ENCODE measurements at places on chromosomes 6 and 20.

DNA sequence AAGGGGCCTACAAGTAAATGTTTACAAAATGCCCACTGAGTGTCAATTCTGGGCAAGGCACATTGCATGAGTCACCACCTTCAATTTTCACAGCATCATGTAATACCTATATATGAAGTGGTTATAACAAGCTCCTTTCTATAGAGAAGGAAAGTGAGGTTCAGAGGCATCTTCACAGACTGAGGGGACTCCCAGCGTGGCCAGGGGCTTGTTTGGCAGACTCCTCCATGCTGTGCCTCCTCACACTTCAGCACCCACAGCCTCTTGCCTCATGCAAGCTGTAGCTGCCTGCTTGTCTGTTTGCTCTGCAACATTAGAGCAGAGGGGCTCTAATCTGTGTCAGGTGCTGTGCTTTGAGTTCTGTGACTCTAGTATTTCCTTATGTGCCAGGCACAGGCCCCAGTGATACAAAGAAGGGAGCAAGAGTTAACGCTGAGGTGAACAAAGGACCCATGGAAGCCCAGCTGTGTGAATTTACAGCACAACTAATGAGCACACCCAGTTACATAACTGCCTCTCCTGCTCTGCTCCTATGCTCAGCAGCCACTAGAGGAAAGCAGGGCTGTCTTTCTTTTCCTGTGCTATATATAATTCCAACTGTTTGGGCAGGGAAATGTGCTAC, 72.3 kb downstream of the ZHX3 start:
- DNase-seq: no peak

DNA sequence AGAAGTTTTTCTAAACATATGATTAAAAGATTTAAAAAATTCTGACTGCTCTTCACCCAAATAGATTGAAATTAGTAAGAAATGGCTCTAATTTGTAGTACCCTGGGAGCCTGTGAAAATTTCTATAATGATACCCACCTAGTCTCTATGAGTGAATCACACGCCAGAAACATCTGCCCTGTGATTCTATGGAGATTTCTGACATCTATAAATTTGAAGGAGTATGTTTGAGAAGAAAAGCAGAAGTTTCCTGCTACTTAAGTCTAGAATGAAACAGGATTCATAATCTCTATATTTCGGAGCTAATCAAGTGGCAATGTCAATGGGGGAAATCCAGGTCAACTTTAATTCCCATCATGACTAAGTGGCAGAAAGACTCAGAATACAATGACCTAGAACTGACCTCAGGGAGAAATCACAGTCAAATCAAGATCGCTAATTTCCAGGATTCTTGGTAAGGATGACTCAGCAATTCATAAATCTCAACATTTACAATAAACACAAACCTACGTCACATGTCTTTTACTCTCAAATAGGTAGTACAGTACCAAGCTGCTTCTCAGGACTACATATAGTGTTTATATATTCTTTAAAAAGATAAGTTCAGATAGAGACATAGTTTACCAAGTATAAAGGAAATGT, 186.2 kb upstream of the TNFAIP3 start:
- no peak for DNase-seq

- DNase-seq: no peak
Observed at GRCh38 chr20:35571555-35571954, 29.7 kb downstream of the ERGIC3 start.

DNA sequence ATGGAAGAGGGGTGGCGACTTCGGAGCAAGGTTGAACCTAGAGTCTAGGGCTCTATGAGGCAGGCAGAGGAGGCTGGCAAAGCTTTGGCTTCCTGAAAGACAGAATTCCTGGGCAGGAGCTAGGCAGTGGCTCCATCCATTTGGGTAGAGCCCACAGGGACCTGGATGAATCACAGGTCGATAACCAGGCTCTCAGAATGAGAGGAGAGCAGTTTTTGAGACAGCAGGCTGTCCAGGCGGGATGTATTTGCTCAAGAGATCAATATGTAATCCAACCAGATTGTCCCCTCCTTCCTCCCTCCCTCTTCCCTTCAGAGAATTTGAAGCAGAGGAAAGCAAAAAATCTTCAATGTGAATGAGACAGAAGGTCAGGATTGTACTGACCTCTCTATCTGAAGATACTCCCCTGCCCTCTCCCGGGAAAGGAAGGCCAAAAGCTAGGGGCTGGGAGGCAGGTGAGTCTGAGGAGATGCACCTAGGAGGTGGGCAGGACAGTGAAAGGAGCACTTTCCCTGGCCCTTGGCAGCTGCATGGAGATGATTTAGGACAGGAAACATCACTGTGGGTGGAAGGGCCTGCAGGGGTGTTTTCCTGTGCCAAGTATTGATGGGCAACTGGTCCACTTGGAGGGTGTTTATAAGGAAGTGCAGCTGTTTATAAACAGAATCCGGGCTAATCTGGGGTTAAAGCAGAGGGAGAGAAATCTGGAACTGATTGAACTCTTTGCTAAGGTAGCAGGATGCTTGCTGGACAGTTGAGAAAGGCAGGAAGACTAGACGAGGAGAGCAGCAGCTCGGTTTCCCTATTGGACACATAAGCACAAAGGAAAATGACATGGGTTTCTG, 212.4 kb upstream of the LRFN2 start:
- no peak for DNase-seq

DNA sequence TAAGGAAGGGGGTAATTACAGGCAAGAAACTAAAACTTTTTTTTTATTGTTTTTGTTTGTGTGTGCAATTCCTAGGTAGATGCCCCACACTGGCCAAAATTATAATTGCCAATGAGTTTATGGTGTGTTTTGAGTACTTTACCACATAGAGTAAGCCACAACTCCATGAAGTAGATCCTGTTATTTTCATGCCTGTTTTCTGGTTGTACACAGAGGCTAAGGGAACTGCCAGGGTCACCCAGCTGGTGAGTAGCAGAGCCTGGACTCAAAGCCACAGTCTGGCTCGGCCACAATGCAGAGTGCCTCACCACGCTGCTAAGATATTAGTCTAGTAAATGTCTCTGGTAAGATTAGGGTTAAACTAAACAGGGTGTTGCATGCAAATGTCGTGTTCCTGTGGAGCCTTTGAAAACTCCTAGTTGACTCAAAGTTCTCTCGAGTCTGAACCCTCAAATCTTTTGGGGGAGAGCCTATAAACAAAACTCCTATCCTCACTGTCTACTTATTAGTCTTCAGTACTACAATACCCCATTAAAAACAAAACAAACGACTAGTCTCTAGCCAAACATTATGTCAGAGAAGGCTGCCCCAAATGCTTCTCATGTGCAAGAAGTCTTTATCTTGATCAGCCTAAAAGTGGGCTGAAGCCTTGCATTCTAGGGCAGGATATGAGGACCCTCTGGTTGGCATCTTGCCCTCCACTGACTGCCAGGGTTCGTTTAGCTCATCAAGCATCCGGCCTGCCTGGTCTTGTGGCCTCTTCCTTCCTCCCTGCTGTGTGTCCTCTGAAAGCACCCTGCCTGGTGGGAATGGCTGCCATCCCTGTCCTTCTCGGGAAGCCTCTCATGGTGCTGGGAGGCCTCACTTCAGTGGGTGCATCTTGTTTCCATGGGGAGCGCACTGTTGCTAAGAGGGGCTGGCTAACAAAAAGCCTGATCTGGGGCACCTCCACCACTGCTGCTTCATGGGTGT, 4.2 kb downstream of the DUSP22 start:
- no peak for DNase-seq

GRCh38 chr6:107543088-107543487, 53.2 kb downstream of the SOBP start:
- DNase-seq: no peak

GRCh38 chr20:51315390-51315789, 227.1 kb downstream of the NFATC2 start:
- no peak for DNase-seq

GRCh38 chr6:961407-961960, 268.5 kb upstream of the EXOC2 start:
- no peak for DNase-seq

- DNase-seq: no peak
Observed at GRCh38 chr6:150302520-150303176, 66.2 kb upstream of the IYD start.

GRCh38 chr6:158900663-158901312, 81.6 kb upstream of the EZR start:
- no peak for DNase-seq

GRCh38 chr20:14334306-14334930, 3.0 kb downstream of the FLRT3 start:
- DNase-seq: no peak

DNA sequence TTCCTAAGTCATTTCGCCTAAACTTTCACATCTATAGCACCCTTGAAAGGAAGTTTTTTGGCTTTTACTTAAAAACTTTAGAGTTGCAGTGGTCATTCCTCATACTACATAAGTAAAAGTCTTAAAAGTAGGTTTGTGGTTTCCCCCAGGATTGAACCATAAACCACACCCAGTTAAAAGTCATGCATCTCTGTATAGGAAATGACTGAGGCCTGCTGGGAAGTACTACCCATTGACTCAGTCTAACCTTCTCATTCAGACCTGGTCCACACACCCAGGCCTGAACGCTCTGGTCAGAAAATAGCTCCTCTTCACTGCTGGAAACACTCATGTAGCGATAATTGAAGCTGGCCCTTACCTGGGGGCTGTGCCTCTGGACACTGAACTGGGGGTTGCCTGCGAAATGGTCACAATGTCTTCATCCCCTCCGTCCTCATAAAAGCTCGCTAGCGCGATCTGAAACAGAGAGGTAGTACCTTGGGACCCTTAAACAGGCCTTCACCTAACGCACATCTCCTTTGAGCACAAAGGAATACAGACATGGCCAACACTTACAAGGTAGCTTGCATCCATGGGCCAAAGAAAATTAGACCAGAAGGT, 2.6 kb downstream of the NSFL1C start:
- DNase-seq: no peak

GRCh38 chr6:97205966-97206365, 77.0 kb downstream of the MMS22L start:
- no peak for DNase-seq

GRCh38 chr6:87606199-87606598, 16.3 kb downstream of the ORC3 start:
- DNase-seq: no peak

DNA sequence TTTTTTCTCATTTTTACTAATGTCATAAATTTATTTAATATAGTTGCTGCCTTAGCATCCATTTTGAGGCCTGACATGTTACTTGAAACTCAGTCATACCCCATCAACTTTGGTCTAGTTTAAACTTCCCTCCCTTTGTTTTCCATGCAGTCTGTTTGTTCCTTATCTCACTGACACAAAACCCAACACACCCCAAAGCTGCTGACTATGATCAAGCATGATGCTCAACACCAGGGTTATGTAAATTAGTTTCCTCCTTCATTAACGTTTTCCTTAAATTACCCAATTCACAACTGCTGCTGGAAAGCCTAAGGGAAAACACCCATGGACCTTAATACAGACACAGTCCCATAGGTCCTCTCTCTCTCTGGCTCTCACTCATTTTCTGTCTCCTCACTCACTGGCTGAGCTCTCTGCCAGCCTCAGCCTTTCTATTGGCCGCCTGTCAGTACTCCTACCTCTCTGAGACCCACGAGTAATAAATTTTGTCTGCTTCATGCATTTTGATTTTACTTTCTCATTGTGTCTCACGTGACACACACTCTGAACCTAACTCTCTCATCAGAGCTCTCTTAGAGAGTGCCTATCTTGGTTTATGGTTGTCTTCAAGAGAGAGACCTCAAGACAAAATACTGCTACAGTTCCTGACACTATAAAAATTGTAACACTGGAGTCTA, 904.5 kb downstream of the C6orf118 start:
- no peak for DNase-seq

GRCh38 chr6:29992807-29993206, 50.5 kb downstream of the HLA-A start:
- no peak for DNase-seq

DNA sequence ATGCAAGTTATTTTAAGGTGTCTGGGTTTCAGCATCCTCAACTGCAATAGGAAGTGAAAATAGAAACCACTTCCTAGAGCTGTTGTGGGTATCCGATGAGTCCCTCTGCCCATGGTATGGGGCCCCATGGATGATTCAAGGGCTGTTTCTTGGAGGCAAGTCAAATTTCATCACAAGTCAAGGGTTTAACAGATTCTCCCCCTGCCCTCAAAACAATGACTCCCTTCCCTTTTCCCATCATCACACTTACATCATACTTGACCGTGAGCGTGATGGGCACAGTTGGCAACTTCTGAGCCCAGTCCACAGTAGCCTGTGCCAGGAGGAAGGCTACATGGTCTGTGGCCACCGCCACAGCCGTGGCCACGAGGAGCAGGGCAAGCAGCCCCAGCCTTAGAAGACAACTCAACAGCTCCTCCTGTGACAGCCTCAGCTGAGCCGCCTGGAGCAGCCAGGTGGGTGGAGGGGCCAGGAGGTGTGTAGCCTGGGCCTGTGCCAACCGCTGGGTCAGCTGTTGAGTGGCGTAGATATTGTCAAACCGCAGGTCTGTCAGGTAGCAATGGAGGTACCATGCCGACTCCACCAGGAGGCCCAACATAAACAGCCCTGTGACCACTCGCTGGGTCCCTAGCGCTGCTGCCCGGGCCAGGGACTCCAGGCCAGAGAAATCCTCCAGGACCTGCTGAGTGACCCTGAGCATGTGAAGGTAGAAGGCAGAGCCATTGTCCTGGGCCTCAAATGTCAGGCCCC, 5.2 kb downstream of the OCSTAMP start:
- DNase-seq: no peak

GRCh38 chr6:63943826-63944225, 308.2 kb downstream of the PHF3 start:
- no peak for DNase-seq

DNA sequence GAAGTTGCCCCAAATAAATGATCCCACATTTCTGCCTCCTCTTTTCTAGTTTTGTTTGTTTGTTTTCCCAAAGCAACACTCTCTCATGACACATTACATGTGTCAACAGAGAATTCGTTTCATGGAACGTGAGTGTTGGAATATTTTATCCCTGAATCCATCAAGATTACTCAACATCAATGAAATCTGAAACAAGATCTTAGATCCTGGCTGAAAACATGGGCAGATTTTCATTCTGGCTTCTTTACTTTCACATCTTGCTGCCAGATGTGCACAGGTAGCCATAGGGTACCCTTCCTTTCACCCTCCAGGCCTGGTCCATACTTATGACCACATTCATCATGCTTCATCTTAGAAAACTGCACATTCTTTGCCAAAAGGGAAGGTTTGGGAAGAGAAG, 347.0 kb downstream of the DOK5 start:
- DNase-seq: no peak
